ENCODE measurements at places on chromosomes 4 and X.

GRCh38 chr4:80694171-80694570, 336.3 kb upstream of the BMP3 start:
- no peak for DNase-seq

GRCh38 chrX:72276478-72276953, 532 bp downstream of the RPS4X start:
- DNase-seq, result no peak

DNA sequence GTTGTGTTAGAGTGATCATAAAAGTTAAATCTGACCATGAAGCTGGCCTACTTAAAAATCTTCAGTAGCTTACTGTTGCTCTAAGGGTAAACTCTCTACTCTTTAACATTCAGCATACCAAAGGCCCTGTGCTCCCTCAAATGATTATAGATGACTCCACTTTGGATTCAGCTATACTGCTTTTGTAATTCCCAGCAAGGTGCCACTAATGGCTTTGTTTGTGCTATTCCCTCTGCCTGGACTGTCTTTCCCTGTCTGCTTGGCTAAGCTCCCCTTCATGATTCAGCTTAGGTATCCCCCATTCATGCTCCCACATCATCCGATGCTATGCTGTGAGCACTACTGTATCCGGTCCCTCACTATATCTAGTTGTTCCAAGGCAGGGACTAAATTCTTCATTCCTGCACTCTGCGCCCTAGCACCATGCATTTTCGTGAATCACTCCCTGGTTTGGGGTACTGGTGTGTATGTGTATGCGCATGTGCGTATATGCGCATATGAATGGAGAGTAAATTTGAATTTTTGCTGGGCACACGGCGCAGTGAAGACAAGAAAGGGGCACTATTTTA, 453 bp upstream of the PBDC1 start:
- no peak for DNase-seq

DNA sequence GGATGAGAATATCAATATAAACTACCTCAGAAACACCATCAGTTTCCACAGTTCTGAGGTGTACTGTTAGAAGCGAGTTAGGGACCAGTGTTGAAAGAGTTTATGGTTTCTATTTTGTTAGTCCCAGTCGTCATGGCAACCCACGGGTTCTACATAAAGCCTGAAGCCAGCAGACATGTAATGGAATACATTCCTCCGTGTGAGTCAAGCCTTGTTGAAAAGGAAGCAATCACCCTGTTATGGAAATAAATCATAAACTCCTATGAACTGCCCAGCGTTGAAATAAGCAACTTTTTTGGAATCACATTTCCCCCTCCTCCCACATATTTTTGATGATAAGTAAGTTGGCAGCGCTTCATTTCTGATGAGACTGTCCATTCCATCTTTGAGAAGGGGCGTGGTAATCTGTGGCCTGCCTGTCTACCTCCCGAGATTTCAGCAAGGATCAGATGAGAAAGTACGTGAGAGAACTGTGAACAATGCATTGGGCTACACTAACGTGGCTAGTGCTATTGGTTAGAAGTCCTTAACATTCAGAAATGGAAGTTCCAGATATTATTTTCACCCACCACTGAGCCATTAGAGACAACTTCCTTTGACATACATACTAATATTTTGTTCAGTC, 40.4 kb upstream of the PDHA1 start:
- DNase-seq, result no peak

GRCh38 chrX:108275732-108276131, 162.5 kb downstream of the COL4A6 start:
- DNase-seq, result no peak

DNA sequence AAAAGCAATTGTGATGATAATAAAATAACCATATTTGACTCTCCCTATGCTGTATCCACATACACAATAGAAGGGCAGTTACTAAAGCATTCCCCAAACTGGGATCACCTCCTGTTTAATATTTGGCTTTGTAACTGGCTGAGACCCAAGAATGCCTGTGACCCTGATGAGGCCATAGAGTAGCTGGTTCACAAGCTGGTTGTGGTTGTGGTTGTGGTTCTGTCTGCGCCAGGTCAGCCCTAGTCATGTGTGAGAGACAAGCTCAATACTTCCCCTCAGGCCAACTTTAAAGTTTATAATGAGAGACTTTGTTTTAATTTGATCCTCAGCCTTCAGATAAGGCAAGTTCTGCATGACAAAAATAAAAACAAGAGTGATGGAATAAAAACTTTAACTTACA, 209.9 kb downstream of the PARM1 start:
- DNase-seq, result no peak
